Stimulated activated CD8-positive, alpha-beta memory T cell treated with anti-CD3 and anti-CD28 coated beads, Interleukin-7, amount 100 ng/mL, for 1 hour (primary cell): ENCODE measurements at places on chromosomes 2 and 18.

DNA sequence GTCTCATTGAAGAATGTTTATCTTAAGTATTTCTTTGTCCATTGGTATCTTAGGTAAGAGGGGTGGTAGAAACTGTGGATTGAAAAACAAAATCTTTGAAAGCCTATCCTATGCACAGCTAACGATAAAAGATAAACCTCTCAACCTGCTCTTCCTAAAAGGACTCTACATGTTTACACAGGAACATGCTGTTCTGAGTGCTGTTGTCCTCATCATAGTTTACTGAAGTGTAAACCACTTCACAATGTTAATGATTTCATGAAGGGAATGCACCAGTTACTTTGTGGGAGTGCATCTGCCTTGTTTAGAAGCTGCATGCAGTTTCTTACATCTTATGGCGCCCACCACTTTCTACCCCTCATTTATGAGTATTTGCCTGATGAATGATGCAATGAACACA lies 1.2 kb downstream of the ACMSD start:
- DNase-seq: no peak

- no peak for DNase-seq
Measured at GRCh38 chr2:3610881-3611505, 16.1 kb downstream of the COLEC11 start.

DNA sequence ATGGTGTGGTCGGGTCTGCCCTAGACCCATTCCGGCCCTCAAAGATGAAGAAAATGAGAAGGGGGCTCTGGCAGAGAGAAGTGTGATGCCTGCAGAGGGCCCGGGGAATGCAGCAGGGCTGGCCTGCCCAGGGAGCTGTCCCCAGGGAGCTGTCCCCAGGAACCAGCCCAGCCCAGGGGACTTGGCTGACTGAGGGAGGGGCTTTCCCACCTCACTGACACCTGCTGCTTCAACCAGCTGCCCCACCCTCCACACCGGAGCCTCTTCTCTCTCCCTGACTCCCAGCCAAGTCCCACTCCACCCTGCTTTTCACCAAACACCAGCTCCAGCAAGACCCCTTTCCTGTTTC lies 111.2 kb downstream of the STPG4 start:
- DNase-seq: no peak

DNA sequence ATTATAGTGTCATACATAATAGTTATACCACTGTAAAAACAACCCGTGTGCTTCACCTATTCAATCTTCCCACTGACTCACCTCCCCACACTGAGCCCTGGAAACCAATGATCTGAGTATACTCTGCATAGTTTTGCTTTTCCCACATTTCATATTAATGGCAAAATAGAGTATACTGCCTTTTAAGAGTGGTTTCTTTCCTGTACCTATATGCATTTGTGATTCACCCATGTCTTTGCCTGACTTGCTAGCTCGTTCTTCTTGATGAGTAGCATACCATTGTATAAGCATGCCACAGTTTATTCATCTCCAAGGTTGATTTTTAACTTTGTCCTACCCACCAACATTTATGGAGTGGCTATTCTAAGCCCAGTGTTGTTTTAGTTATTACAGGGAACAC lies 686.4 kb downstream of the PLCL1 start:
- DNase-seq: no peak

- no peak for DNase-seq
Measured at GRCh38 chr2:71798266-71799012, 345.1 kb downstream of the DYSF start.

GRCh38 chr18:37429791-37430190 lies 135.8 kb downstream of the CELF4 start:
- no peak for DNase-seq

DNA sequence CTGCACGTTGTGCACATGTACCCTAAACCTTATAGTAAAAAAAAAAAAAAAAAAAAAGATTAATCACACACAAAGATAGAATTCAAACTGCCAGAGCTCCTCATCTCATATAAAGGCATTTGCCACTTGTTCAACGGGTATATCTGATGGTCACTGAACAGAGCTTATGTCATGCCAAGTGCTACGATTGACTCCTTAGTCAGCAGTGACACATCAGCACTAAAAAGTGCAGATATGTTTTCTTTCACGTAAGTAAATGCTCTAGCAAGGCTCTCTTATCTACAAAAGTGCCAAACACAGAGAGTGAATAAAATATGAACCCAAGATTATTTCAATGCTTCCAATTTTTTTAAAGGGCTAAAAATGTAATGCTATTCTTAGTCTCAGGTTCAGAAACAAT lies 1.1 kb downstream of the LMAN1 start:
- DNase-seq: no peak

GRCh38 chr2:118168615-118169014 lies 80.3 kb downstream of the INSIG2 start:
- DNase-seq: no peak

DNA sequence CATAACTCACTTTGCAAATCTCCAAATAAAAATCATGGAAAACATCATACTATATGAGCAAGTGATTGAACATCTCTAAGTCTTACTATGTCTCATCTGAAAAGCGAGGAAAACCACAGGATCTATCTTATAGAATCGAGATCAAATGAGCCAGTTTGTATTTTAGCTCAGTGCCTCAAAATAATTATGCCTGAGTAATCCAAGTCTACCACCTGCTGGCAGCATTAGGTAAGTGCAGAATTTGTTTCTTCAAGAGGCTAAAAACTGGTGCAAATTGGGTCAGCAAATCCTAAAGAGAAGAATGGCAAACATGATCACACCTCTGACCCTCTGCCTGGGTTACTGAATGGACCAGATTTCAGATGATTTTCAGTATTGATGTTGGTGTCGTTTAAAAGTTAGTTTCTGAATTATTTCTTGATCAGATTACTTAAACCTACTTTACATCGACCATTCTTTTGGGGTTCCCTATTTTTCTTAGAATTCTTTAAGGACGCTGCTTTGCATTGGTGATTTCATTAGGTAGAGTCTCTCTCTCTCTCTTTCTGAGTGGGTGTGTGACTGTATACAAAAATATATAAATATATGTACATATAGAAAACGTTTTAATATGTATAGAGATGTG lies 12.7 kb upstream of the FHOD3 start:
- DNase-seq: no peak

DNA sequence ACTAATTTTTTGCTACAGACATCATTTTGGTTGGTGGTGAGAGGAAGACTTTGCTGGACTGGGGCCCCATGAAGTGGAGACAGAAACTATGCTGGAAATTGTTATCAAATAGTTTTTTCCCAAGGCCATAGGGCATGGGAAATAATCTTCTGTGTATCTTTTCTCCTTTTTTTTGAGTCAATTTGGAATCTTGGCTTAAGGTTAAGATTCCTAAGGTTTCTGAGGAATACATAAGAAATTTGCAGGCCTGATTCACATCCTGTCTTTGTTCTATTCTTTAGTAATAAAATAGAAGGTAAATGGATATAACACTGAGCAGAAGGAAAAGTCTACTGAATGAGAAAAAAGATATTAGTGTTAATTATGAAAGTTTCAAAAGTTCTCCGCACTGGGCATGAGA lies 16.6 kb downstream of the SMC6 start:
- DNase-seq: no peak

DNA sequence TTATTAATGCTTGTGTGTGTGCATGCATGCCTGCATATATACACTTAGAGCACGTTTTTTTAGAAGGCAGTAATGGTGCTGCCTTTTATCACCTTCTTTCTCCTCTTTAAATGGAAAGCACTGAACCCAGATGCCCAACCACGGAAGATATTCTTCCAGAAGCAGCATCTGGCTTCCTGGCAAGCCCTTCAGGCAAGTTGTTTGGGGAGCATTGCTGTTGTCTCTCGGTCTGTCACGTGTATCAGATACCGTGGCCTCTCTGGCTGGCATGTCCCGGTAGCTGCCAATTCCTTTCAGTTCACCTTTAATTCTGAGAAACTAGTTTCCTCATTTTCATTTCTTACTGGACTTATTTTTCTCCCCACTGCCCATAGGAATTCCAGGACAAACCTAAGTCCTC lies 587.8 kb downstream of the ARHGAP15 start:
- no peak for DNase-seq

DNA sequence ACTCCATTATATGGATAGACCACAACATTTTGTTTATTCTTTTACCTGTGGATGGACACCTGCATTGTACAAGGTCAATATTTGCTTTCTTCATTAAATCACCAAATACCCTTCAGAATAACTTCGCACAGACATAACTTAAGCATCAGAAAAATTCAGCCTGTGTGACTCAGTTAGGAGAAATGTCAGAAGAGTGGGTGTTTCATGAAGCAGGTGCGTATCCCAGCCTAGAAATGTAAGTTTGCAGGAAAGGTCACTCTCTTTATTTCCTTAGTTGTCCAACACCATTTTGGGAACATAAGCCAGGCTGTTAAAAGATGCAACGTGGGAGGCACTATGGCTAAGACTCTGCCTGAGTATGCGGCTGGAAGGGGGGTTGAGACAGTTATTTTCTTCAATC lies 48.6 kb upstream of the FHL2 start:
- DNase-seq: no peak

GRCh38 chr2:54757500-54757899 lies 34.0 kb downstream of the EML6 start:
- no peak for DNase-seq

- DNase-seq: no peak
Measured at GRCh38 chr2:129004485-129004884, 685.8 kb upstream of the HS6ST1 start.

DNA sequence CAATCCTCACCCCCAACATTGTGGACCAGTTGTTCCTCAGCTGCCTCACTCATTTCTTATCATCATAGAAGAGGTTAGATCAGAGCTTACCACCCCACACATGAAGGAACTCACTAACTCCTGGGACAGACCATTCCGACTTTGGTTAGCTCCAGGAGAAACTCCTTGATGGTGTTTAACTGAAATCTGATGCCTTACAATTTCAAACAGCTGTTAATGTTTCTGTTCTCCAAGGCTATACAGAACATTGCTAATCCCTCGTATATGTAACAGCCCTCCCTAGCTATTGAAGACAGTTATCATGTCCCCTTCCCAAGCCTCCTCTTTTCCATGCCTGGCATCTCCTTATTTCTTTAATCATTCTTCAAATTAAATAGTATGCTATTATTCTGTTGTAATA lies 14.8 kb downstream of the ERBB4 start:
- no peak for DNase-seq

GRCh38 chr2:167963899-167964649 lies 283.3 kb downstream of the STK39 start:
- no peak for DNase-seq

- DNase-seq: no peak
Measured at GRCh38 chr2:73766994-73767393, 12.9 kb downstream of the DUSP11 start.

GRCh38 chr2:20524412-20525040 lies 77.7 kb downstream of the RHOB start:
- DNase-seq: no peak

DNA sequence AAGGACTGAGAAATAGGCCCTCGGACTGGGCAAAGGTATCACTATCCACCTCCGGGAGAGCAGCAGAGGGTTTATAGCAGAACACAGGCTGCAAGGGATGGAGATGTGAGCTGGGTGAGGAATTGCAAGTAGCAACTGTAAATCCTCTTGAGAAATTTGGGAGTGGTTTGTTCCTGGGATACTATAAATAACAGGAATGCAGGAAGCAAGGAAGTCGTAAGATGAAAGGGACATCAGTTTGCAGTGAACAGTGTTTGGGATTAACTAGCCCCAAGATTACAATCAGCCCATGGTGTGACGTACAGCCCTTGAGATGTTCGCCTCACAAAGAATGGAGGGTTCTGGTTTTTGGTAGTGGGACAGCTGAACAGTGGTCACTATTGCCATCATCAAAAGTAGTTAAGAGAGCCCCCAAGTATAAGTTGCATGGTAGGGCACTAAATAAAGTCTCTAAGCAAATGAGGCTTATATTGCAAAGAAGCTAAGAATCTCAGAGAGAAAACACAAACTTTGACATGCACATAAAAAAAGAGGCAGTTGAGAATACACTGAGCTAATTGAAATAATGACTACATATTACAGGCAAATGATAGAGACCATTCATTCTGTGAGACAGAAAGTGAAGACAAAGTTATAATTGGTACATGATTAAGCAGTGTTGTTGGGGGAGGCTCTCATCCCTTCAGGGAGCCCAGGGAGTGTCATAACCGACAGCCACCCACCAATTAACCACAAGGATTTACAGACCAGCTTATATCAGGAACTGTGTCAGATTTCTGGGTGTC lies 362.5 kb upstream of the ACVR2A start:
- no peak for DNase-seq

GRCh38 chr2:141967980-141968379 lies 162.8 kb downstream of the LRP1B start:
- no peak for DNase-seq

DNA sequence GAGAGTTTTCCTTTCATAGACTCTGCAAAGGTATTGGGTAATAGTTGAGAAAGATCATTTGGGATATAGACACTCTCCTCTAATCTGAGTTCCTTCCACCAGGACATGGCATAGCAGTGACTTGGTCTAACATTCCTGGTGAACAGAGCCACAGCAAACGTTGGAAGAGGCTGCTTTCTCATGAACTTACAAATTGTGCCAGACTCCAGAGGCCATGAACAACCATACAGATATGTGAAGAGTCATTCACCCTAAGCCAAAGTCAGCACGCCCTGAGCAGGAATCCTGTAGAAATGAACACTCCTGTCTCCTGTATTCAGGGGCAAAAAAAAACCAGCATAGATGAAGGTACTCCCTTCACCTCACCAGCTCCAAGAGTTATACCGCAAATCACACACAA lies 152.8 kb downstream of the TMEM18 start:
- DNase-seq: no peak

- DNase-seq: no peak
Measured at GRCh38 chr2:6917761-6918421, 679 bp downstream of the RNF144A start.

- no peak for DNase-seq
Measured at GRCh38 chr2:148298196-148298595, 277.3 kb downstream of the MBD5 start.

GRCh38 chr2:49108851-49109250 lies 45.5 kb downstream of the FSHR start:
- no peak for DNase-seq

DNA sequence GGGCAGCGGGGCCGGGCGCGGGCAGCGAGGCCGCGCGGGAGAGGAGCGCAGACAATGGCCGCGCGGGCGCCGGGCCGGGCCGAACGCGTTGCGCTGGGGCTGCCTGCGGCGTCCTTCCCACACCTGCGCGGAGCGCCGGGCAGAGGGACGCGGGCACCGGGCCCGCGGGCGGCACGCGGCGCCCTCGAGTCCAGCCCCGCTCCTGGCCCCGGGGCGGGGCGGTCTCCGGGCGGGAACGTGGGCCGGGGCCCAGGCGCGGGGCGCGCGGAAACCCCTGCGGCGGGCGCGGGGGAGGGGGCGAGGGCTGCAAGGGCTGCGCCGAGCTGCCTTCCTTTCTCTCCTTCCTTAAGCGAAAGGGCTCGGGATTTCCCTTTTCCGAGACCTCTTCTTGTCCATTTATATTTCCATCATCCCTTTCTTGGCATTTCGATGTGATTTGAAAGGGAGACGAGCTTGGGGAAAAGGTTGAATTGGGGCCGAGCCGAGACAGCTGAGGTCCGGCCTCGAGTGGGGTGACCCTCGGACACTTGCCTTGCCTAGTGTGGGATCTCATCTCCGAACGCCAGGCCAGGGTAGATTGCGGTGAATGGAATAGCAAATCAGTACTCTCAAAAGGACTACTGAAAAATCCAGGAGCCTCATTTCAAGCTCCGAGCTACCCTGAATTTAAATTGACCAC lies 676 bp downstream of the KLHL23 start:
- DNase-seq: no peak
